NCI-H526 treated with DMSO at 0.1 percent for 48 hours (cell line): ENCODE measurements at places on chromosomes 5 and 9.

- DNase-seq, result no peak
Measured at GRCh38 chr5:145999208-145999607, 62.8 kb downstream of the SH3RF2 start.

DNA sequence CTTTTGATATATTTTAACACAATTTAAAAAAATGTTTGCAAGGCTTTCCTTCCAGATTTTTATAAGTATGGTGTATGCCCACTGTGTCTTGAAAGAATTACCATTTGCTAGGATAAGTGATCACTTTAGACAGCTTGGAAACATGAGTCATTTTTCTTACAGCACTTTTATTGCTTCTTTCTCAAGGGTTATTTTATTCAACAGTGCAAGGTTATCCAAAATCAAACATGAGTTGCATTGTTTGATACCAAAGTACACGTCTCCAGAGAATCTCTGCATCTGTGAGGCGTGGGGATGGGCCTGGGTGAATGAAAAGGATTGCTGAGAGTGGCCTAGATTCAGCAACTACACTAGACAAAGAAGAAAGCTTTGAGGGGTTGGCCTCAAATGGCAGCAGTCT, 329.6 kb downstream of the ADAMTS6 start:
- no peak for DNase-seq

DNA sequence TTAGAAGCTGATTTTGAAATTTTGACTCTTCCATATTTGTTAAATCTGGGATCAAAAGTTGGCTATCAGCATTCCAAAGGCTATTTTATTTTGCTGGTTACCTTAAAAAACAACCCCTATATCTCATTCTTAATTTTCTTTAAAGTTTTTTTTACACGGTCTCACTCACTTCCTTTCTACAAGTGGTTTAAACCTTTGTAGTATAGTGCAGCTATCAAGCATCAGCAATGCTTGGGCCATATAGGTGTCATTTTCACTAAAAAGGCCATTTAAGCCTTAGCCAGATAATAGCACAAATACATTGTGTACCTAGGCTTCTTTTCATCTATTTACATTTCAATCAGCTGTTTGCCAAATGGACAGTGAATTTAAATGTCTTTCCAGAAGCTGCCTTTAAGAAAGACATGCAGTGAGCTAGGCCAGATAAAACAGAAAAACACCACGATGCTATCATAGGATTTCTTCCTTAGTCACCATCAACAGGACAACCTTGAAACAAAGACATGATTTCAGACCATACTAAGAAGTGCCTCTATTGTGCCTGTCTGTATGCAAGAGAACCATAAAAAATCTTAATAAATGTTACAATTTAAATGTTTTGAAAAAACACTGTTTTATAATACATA, 104.2 kb downstream of the RAPGEF6 start:
- DNase-seq, result peak; percentile 16

GRCh38 chr9:93058355-93059010, at the start of gene SUSD3:
SUSD3 (plus strand) TSS chr9:93058701; CDS start chr9:93058743, 42 bp downstream.
- no peak for DNase-seq

DNA sequence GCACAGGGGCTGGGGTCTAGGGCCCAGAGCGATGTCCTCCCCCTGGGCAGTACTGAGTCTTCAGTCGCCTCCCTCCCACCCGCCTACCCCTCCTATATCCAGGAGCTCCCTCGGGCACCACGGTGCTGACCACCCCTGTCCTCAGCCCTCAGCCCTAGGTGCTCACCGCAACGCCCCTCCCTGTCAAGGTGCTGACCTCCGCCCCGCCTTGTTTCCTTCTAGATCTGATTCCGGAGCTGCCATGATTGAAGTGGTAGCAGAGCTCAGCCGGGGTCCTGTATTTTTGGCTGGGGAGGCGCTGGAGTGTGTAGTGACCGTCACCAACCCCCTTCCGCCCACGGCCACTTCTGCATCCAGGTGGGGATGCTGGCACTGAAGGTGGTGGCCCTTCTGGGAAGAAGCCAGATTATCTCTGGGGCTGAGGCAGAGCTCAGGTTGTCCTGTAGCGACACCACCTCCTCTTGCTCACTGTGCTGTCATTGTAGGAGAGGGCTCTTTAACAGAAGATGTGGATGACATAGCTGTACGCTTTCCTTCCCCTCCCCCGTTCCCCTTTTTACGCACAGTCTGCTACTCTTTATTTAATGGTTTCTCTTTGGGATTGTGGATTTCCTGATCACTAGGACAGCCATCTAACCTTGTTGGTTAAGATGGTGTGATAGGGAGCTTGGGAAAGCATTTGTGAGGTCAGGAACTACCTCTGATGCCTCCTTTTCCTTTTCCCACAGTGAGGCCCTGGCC, 598 bp downstream of the RGP1 start:
- peak; percentile 28 for DNase-seq

DNA sequence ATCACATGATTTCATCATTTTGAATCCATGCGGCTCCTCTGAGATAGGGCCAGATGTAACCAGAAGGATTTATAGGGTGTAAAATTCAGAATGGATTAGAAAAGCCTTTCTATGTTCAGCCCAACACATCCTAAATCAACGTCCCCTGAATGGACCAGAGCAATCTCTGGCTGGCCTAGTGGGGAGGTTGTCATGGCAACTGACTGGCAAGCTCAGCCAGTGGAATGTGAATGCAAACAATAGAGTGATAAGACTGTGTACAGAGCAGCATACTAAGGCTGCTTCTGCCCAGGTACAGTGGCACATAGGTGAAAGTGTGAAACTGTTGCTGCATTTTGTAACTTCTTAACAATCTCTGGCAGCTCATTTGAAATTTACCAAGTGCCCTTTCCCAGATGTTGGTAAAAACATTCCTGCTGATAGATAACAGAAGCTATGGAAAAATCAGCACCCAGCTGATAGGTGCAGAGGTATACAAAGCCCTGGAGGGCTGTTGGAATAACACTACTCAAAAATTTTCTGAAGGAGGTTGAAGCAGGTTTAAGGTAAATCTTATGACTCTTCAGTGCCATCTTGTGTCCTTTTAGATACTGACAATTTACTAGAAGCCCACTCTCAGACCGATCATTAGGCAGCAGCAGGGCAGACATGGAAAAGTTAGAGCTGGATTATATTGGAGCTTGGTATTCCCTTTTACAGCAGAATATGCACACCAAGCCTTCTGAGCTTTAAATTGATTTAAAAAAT, 267.2 kb downstream of the RAB3C start:
- DNase-seq, result peak; percentile 1

- DNase-seq, result no peak
Measured at GRCh38 chr9:100499460-100499859, 26.5 kb downstream of the TMEFF1 start.

- DNase-seq, result no peak
Measured at GRCh38 chr9:124795881-124796431, 19.0 kb downstream of the OLFML2A start.

GRCh38 chr9:5418481-5418880, 19.2 kb downstream of the PLGRKT start:
- DNase-seq, result no peak

DNA sequence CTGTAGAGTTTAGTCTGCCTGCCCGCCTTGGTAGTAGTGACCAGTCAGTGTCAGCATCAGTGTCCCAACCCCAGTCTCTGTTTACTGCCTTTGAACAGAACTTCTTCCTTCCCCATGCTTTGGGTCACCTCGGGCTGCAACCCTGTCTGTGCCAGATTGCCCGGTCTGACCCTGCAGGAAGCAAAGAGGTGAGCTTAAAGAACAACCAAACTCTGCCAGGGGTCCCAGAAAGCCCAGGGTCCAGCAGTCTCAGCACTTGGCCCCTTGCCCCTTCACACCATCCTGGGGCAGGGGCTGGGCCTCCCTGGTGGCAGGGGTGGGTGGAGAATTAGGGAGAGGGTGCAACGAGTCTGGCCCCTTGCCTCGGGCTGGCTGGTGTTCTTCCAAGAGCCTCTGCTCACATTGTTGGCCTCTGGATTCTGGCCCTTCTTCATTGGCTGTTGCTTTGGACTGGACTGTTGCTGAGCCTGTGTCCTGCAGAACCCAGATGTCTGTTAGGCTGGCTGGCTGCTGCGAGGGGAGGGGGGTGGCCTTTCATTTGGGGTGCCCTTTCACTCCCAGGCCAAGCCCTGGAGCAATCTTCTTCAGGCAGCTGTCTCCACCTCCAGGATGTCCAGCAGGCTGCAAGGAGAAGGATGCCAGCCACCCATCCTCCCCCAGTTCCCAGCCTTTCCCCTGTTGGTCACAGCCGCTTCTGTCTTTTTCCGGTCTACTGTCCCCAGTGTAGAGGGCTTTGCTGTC, 51.2 kb downstream of the SAR1B start:
- no peak for DNase-seq

DNA sequence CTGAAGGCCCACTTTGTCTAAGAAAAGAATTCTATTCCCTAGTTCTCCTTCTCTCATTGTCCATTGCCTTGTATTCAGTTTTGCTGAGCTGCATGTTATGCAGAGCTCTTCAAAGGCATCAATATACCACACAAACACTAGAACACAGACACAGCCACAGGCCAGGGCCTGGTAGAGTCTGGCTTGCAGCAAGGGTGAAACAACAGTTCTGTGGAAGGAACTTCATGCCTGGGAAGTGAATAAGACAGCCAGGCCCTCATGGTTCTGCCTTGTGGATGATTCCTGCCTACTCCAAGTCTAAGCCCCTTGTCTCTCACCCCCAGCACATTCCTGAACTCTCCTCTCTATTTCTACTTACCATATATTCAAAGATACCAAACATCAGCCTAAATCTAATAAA, 30.8 kb downstream of the KLHL3 start:
- DNase-seq, result no peak

GRCh38 chr5:7745882-7746610, 104.9 kb downstream of the CFAP90 start:
- DNase-seq, result peak; percentile 43

- no peak for DNase-seq
Measured at GRCh38 chr9:14311171-14311949, 2.6 kb downstream of the NFIB start.

- no peak for DNase-seq
Measured at GRCh38 chr9:114694146-114694545, 12.2 kb upstream of the TEX48 start.

GRCh38 chr5:108196276-108196675, 185.6 kb downstream of the FBXL17 start:
- DNase-seq, result no peak

DNA sequence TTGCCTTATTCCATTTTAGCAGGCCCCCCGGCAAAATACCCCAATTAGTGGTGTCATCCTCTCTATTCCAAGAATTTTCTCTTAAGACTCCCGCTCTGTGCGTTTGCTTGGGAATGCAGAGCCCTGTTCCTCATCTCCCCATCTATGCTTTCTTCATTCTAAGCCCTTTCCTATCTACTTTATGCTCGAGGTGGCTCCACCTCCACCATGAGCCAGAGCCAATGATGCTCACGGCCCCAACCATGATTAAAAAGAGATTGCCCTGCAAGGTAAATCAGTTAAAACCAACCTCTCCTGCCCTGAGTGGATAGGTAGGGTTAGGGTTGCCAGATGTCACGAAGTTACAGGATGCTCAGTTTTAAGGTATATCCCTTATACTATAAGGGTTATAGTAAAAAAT, 677 bp upstream of the TXNDC15 start:
- no peak for DNase-seq

- no peak for DNase-seq
Measured at GRCh38 chr5:167229751-167230150, 1061.7 kb upstream of the WWC1 start.

- peak; percentile 53 for DNase-seq
Measured at GRCh38 chr9:127785023-127785932, 556 bp upstream of the CDK9 start.

GRCh38 chr5:116799401-116799800, 224.8 kb upstream of the SEMA6A start:
- no peak for DNase-seq

DNA sequence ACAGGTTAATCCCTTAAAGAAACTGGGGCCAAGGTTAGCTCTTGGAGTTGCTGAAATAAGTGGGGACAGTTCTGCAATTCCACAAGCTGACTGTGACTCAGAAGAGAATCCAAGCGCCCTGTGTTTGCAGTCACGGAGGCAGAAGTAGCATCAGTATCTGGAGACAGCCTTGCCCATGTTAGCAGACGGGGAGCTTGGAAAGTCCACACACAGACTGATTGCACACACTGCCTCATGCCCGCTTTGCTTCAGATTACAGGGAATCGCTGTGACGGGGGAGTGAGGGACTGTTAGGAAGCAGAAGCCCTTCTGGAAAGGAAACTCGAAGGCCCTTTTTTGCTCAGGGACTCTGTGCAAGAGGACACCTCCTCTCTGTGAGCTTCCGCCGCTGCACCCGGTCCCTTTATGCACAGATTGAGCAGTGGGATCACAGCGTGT, 30.9 kb upstream of the PPP1R26 start:
- DNase-seq, result no peak

- DNase-seq, result no peak
Measured at GRCh38 chr9:708182-708550, 133.3 kb upstream of the DMRT1 start.

GRCh38 chr9:115264313-115264712, 146.4 kb upstream of the TNC start:
- no peak for DNase-seq

GRCh38 chr5:64458948-64459347, 46.9 kb upstream of the RGS7BP start:
- DNase-seq, result no peak

DNA sequence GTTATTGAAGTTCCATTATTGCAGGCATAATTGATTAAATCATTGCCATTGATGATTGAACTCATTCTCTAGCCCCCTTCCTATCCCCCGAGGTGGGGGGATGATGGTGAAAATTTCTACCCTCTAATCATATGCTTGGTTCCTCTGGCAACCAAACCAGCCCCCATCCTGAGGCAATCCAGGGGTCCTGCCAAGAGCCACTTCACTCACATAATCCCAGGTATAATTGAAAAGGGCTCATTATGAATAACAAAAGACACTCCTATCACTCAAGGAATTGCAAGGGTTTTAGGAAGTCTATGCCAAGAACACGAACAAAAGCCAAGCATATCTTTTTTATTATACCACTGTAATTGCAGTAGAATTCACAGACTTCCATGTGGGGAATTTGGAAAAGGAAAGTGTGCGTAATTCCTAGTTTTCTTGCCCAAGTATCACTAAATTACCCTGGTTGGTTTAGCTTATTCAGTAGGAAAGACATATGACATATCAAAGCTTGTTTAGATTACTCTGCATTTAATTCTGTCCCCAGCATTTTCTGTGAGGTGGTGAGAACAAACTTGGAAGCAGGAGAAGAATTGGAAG, 130.7 kb upstream of the TAF11L2 start:
- no peak for DNase-seq

DNA sequence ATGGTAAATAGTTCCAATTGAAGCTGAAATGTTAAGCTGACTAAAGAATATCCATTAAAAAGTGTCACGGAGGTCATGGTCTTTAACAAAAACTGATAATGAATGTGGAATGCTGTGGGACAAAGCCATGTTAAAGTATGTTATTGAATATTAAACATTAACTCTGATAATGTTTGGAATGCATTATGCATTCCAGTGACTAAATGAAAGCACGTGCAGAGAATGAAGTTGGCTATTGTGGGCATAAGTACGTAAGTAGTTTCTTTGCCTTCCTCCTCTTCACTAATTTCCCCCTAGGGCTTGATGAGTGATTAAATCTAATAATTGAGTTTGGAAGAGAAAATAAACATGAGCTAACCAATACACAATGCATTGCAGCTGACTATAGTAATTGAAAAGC, 640.4 kb upstream of the CDH10 start:
- no peak for DNase-seq
